Breast epithelium (tissue), 4 donors: ENCODE measurements at places on chromosomes 7 and 10. TPM values are rescaled to one million over a fixed set of nuclear protein-coding genes. Genes with fewer than 3 reads are reported as not detected.

- no peaks in the 10 kb centered on the region for H3K27me3 ChIP-seq
- H3K4me1 ChIP-seq: no peaks in the 10 kb centered on the region
- DNase-seq: no peak
- H3K4me3 ChIP-seq: no peak overlapping the region
Observed at GRCh38 chr7:139032473-139032872, 3.4 kb downstream of the ZC3HAV1L start.

DNA sequence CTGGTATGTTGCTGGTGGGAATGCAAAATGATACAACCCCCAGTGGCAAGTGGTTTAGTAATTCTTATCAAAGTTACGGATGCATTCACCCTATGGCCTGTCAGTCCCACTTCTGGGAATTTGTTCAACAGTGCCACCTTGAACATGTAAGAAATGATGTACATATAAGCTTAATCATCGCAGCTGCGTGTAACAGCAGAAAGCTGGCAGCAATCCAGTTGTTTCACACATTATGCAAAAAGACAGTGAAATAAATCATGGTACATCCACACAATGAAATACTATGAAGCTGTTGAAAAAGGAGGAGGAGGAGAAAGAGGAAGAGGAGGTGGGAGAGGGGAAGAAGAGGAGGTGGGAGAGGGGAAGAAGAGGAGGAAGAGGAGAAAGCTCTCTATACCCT is 76.2 kb upstream of the MYL10 start:
- H3K4me3 ChIP-seq: no peak overlapping the region
- no peak overlapping the region for H3K27ac ChIP-seq
- peaks cover 38% of the 10 kb centered on the region for H3K27me3 ChIP-seq
- DNase-seq: no peak
- H3K36me3 ChIP-seq: no peaks in the 10 kb centered on the region
- H3K4me1 ChIP-seq: no peaks in the 10 kb centered on the region

DNA sequence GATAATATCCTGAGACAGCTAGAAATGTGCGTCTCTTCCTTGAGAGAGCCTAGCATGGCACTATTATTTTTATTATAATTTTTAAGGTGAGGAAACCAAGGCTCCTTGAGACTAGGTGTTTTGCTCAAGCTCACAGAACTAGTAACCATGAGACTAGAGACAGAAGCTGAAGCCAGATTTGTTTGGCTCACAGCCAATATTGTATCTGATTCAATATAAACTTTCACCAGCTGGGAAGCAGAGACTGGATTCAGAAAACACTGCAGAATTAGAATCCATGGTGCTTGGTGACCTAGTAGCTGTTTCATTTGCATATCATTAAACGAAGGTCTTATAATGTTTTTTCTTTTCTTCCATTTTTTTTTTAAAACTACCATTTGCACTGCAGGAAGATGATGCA is 64.4 kb downstream of the DNAJB9 start:
- no peaks in the 10 kb centered on the region for H3K36me3 ChIP-seq
- no peaks in the 10 kb centered on the region for H3K4me1 ChIP-seq
- H3K27ac ChIP-seq: no peak overlapping the region
- no peak for DNase-seq

The ATP6V1F gene
- 117 TPM for total RNA-seq

GRCh38 chr7:2116989-2117591 is 115.7 kb downstream of the MAD1L1 start:
- H3K27me3 ChIP-seq: no peaks in the 10 kb centered on the region
- no peak for DNase-seq
- no peak overlapping the region for H3K4me3 ChIP-seq
- no peaks in the 10 kb centered on the region for H3K36me3 ChIP-seq
- H3K4me1 ChIP-seq: peaks cover 8% of the 10 kb centered on the region

- H3K36me3 ChIP-seq: no peaks in the 10 kb centered on the region
- no peaks in the 10 kb centered on the region for H3K27me3 ChIP-seq
- H3K27ac ChIP-seq: no peak overlapping the region
- no peak overlapping the region for H3K4me3 ChIP-seq
- no peaks in the 10 kb centered on the region for H3K4me1 ChIP-seq
- no peak for DNase-seq
Observed at GRCh38 chr7:28726555-28726954, 231.6 kb downstream of the TRIL start.

DNA sequence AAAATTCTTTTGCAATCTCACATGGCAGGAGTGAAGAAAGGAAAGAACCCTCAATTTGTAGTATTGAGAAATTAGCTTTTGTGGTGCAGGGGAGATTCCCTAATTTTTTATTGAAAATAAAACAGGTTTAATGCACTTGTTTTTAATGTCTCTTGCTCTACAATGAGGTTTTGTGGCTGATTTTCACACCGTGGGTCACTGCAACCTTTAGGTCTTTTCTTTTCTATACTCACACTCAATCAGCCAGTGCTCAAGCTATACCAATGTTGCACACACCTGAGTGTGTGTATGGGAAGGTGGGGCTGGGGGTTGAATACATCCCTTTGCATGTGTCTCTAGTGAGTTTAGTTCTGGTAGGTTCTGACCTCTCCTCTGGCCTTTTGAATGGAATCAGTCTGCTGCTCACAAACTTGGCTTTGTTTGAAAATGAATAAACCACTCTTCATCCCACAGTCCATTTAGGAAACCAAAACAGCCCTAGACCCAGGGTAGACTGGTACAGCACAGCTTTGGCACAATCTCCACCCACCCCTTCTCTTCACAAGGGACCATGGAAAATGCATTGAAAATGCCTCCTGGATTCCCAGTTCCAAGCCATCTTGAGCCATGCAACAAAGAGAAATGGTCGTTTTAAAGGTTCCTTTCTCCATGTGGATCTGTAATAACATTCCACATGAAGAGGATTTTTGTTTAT is 411.5 kb downstream of the SFMBT2 start:
- H3K4me1 ChIP-seq: no peaks in the 10 kb centered on the region
- no peak overlapping the region for H3K4me3 ChIP-seq
- H3K36me3 ChIP-seq: no peaks in the 10 kb centered on the region
- no peaks in the 10 kb centered on the region for H3K27me3 ChIP-seq
- no peak for DNase-seq

DNA sequence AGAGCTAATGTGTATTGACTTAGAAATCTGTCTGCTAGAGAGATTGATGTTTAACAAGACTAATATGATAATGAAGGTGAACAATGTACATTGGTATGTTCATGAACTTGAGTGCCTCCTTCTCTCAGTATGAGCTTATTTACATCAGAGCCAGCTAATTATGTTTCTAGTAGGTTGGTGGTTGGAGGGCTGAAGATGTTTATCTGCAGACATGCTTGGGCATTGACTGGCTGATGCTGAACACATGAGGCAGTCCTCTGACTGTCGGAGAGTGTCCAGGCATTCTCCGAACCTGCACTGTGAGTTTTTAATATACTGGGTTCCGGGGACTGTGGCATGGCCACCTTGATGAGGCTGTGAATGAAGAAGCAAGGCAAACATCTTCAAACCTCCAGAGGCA is 47.5 kb downstream of the BMPER start:
- H3K27ac ChIP-seq: no peak overlapping the region
- no peak overlapping the region for H3K4me3 ChIP-seq
- no peak for DNase-seq
- no peaks in the 10 kb centered on the region for H3K27me3 ChIP-seq

The CRYGN gene
- not detected for total RNA-seq

DNA sequence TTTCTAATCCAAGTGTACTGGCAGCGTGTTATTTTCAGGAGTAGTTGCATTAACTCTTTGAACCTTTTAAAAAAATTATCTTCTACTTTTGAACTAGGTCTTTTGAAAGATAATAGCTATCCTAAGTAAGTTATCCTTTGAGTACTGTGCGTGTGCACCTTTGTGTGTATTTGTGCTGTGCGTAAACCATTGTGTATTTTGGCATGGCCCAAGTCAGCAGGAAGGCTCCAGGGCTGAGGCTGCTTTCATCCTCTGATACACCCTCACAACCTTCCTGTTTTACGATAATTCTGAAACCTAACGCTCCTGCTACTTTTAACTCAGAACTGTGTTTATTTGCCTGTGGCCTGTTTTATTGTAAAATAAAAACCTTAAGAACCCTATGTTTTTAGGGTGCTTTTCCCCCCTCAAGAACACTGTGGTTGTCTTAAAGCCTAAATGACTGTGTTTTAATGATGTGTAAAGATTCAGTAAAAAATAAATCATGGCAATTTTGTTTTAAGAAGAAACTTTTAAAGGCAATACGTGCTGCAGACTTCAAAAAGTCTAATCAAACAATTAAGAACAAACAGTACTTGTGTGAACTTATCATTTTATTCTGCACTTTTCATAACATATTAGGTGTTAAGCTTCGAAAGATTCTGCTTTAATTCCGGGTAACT is 57.5 kb downstream of the HDAC9 start:
- H3K4me3 ChIP-seq: no peak overlapping the region
- no peak for DNase-seq
- no peaks in the 10 kb centered on the region for H3K4me1 ChIP-seq
- H3K27me3 ChIP-seq: no peaks in the 10 kb centered on the region
- no peak overlapping the region for H3K27ac ChIP-seq

DNA sequence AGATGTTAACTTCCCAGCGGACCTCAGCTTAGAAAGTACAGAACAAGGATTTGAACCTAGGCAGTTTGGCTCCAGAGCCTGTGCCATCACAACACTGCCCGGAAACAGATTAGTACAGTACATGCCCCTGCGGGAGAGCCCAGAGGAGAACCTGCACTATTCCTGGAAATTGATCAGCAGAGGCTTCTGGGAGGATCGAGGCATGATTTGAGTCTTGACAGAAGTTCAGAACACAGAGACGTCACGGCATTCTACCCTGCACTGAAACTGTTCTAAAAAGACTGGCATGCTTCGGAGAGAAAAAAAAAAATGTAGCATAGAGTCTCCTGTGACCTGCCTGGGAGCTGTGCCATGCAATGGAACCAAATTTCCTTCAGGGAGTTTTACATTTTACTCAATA is 9.2 kb upstream of the IL6 start:
- no peaks in the 10 kb centered on the region for H3K36me3 ChIP-seq
- H3K27ac ChIP-seq: no peak overlapping the region
- H3K4me3 ChIP-seq: no peak overlapping the region
- no peak for DNase-seq
- no peaks in the 10 kb centered on the region for H3K4me1 ChIP-seq

- H3K4me1 ChIP-seq: no peaks in the 10 kb centered on the region
- DNase-seq: no peak
- no peaks in the 10 kb centered on the region for H3K27me3 ChIP-seq
Observed at GRCh38 chr7:139656387-139656786, 121.4 kb downstream of the HIPK2 start.

DNA sequence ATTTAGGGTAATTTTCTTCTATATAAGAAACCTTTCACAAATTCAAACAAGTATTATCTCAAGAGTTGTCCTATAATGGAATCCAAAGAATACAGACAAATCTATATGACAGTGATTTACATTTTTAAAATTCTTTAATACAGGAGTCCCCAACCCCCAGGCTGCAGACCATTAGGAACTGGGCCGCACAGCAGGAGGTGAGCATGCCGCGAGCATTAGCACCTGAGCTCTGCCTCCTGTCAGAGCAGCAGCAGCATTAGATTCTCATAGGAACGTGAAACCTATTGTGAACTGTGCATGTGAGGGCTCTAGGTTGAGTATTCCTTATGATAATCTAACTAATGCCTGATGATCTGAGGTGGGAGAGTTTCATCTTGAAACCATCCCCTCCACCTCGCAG is 37.7 kb downstream of the SNX13 start:
- no peak overlapping the region for H3K4me3 ChIP-seq
- H3K27me3 ChIP-seq: no peaks in the 10 kb centered on the region
- H3K27ac ChIP-seq: no peak overlapping the region
- no peaks in the 10 kb centered on the region for H3K36me3 ChIP-seq

The SAP25 gene
- total RNA-seq: 0.98 TPM

DNA sequence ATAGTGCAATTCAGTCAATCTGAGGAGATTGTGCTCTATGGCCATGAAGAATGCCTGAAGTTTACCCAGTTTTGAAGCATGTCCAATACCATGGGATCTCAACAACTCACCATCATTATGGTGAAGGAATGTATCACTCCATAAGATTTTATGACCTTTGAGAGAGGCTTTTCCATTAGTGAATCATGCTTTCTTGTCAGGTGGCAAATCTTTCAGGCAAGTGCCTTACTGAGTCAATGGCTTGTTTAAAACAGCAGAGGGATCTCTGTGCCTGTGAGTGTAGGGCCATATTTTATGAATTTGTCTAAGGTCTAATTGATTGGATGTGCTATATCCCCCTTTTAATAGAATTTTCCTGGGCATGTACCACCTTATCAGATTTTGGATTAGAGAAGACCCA is 131.5 kb downstream of the CCDC7 start:
- no peak for DNase-seq
- no peak overlapping the region for H3K27ac ChIP-seq
- H3K27me3 ChIP-seq: no peaks in the 10 kb centered on the region

- H3K4me1 ChIP-seq: no peaks in the 10 kb centered on the region
- H3K27ac ChIP-seq: no peak overlapping the region
- DNase-seq: no peak
- no peaks in the 10 kb centered on the region for H3K36me3 ChIP-seq
Observed at GRCh38 chr10:12589791-12590190, 240.4 kb downstream of the CAMK1D start.

DNA sequence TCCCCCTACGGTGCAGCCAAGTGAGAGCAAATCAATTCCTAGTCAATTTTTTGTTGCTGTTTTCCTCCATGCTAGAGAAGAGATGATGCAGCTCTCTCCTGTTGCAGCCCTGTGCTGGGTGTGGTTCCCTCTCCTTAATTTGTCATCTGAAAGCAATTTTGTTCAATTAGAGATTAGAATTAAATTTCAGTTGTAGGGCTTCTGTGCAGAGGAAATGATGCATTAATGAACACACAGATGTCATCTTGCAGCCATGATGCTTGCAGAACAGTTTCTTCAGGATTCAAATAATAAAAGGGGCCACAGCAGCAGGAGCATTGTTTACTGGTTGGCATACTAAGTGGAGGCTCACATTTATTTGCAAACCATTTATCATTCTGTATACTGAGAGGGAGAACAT is 266.0 kb downstream of the AUTS2 start:
- H3K36me3 ChIP-seq: no peaks in the 10 kb centered on the region
- H3K27me3 ChIP-seq: no peaks in the 10 kb centered on the region
- no peak overlapping the region for H3K4me3 ChIP-seq
- DNase-seq: no peak
- H3K27ac ChIP-seq: no peak overlapping the region

DNA sequence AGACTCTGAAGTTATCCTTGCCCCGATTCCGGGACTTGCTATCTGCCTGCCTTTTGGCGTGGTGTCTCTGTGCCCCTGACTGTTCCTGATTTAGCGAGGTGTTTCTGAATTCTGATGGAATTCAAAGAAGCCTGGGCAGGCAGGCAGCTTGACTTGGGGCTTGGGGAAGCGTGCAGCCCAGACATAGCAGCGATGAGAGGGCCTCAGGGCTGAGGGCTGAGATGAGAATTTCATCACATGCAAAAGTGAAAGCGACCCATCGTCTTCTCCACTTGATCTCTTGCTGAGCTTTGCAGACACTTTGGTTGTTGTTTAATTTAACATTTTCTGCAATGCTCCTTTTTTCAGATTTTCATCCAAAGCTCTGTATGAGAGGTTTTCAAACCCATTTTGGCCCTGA is 57.8 kb downstream of the TCF7L2 start:
- no peaks in the 10 kb centered on the region for H3K36me3 ChIP-seq
- no peak for DNase-seq

- no peaks in the 10 kb centered on the region for H3K4me1 ChIP-seq
- no peak overlapping the region for H3K27ac ChIP-seq
- peaks cover 11% of the 10 kb centered on the region for H3K27me3 ChIP-seq
Observed at GRCh38 chr10:101217044-101217425, 12.2 kb downstream of the LBX1 start.

- H3K27me3 ChIP-seq: no peaks in the 10 kb centered on the region
- no peak overlapping the region for H3K27ac ChIP-seq
- no peak overlapping the region for H3K4me3 ChIP-seq
- no peaks in the 10 kb centered on the region for H3K4me1 ChIP-seq
- no peaks in the 10 kb centered on the region for H3K36me3 ChIP-seq
Observed at GRCh38 chr10:3787016-3787400, 2.0 kb upstream of the KLF6 start.
